ENCODE measurements at places on chromosomes 16 and 17.

DNA sequence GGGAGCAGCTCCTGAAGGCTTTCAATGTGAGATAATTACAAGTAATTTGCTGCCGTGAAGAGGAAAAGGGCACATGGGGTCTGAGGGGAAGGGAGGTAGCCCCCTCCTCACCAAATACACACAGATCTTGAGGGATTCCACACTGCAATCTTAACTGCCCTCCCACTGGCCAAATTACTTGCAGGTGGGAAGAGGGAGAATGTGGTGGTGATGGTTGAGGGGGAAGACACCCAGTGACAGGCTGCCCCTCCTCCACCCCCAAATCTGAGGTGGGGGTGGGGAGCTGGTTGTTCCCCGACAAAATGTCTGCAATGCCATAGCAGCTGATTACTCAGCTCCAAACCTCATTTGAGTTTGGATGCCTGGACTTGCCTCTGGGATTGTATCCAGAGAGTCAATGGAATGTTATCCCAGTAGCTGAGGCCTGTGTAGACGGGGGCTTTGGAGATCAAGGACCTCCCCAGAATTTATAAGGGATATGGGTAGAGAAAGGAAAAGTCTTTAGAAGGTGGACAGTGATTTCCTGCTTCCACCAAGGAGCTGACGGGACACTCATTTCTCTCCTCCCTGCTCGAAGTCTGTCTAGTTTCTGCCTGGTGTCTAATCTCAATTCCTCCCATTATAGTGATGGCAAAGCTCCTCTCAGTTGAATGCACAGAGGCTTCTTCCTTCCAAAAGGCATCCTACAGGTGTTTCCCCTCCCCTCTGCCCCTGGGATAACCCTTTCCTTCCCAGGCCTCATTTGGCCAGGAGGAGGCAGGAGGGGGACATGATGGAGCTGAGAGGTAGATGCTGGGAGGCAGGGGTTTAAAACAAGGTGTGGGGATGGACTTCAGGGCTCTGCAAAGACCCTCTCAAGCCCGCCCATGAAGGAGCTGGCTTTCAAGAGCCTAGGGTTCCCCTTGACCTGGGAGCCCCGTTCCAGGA is 8.7 kb downstream of the DLX4 start:
- no peak for DNase-seq

GRCh38 chr17:73166731-73167581 is 2.1 kb downstream of the SSTR2 start:
- DNase-seq, result no peak

- no peak for DNase-seq
Measured at GRCh38 chr16:85610059-85610445, 3.1 kb upstream of the GSE1 start.

DNA sequence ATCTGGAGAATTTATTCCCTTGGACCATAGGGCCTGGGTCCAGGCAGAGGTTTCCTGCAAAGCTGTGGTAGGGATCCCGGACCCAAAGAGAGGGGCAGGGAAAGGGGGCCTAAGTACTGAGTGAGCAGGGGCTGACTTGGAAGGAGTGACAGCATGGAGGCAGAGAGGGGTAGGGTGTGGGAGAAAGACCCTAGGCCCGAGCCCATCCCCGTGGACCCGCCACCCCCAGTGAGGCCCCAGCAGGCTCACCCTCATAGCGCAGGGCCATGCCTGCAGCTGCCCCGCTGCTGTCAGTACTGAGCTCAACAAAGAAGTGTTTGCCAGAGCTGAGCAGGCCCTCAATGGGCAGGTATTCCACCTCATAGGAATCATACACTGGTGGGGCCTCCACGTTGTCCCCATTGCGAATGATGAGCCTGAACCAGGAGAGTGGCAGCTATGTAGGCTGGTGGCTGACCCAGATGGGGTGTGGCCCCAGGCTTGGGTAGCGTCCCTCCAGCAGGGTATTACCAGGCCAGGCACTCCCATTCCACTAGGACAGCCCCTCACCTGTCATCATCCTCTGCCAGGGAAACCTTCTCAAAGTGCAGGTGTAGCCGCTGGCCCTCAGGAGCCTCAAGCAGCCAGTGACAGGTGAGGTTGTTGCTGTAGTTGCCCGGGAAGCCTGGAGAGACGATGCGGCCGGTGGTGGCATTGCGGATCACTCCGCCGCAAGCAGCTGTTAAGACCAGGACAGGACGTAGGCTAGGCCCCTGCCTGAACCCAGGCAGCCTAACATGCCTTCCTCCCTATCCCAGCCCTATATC is 9.1 kb upstream of the PHF12 start:
- no peak for DNase-seq

DNA sequence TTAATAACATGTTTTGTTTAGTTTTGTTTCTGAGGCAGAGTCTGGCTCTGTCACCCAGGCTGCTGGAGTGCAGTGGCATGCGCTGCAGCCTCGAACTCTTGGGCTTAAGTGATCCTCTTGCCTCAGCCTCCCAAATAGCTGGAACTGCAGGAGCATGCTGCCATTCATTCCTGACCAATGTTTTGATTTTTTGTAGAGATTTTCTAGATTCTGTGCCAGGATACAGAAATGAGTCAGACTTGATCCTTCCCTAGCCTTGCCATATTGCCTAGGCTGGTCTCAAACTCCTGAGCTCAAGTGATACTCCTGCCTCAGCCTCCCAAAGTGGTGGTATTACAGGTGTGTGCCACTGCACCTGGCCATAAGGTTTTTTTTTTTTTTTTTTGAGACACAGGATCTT is 17.7 kb downstream of the TAOK1 start:
- DNase-seq, result no peak

DNA sequence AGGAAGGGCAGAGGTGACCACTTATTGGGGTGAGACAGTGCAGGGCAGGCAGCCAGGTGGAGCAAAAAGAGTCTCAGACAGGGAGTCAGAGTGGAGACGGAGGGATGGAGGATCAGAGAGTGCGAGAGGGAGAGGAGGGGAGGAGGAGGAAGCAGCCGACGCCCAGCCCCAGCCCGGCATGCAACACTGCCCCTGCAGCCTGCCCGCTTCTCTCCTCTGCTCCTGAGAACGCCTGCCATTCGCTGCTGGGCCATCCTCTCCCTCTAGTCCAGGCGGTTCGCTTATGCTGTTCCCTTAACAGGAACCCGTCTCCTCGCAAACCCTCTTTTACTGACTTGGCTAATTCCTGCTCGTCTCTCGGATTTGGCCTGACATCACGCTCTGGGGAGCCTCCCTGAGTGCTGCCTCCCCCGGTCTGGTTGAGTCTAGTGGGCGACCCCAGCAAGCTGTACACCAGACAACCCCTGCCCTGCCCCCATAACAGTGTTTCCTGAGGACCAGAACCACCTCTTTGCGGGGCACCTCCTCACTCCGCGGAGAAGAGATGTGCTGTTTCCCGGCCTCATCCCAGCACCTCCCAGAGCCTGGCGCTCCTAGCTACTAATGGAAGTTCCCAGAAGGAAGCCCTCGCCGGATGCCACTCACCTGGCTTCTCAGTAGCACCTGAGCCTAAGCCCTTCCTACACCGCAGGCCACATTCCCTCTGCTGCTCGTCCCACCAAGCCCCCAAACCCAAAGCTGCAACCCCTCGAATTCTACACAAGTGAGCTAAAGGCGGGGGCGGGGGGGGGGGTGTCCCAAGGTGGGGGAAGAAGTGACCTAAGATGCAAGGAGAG is 61.2 kb upstream of the CCL1 start:
- no peak for DNase-seq

DNA sequence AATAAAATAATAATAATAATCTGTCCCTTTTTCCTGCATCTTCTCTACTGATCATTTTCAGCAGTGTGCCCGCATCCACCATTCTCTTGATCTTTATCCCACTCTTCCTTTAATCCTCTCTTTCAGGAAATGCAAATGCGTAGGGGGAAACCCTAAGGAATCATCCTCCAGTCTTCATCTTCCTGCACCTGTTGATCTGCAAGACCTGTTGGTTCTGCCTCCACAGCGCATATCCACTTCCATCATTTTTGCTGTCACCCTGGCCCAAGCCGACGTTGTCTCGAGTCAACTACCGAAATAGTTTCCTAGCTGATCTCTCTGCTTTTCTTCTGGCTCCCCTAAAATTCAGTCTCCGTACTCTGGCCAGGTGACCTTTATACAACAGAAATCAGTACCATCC is 24.5 kb downstream of the ADORA2B start:
- DNase-seq, result no peak

- DNase-seq, result no peak
Measured at GRCh38 chr16:10266809-10267208, 84.6 kb upstream of the GRIN2A start.

GRCh38 chr17:68462381-68463210 is 5.3 kb upstream of the WIPI1 start:
- peak; percentile 40 for DNase-seq

DNA sequence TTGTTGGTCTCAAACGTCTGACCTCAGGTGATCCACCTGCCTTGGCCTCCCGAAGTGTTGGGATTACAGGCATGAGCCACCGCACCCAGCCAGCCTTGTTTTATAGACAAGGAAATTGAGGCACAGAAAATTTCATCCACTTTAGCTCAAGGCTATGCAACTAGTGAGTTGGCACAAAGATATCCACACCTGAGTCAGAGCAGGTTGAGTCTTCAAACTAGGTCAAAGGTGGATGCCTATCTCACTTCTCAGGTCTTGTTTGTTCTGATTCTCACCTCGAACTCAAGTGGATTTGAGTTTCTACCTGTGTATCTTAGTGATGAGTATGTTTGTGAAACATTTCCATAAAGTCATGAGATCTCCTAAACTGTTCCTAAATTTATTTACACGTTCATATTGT is 35.6 kb upstream of the GAS7 start:
- DNase-seq, result no peak

- no peak for DNase-seq
Measured at GRCh38 chr17:50830994-50831393, 4.4 kb upstream of the WFIKKN2 start.

GRCh38 chr17:7064261-7064660 is 15.8 kb downstream of the CLEC10A start:
- DNase-seq, result no peak

- DNase-seq, result no peak
Measured at GRCh38 chr16:87371261-87371866, 12.2 kb downstream of the FBXO31 start.

DNA sequence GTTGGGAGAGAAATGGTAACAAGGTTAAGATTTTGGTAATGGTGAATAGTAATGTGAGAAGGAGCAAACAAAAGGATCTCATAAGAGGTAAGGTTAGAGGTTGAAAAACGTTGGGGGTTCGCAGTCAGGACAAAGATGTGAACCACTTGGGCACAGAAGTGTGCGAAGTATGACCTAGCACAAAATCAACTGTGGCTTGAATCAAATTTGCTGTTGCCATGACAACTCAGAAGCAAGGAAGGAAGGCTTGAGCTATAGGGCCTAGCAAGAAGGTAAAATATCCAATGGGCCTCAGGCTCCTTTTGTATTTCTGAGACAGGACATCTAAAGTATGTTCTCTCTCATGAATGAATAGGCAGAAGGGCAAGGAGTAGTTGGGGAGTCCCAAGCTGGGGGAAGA is 24.5 kb upstream of the TEKT1 start:
- DNase-seq, result no peak

GRCh38 chr16:73306901-73307413 is 259.0 kb upstream of the ZFHX3 start:
- no peak for DNase-seq

- no peak for DNase-seq
Measured at GRCh38 chr16:66844342-66845079, at the start of gene CA7. Gene CA7, plus strand, starts transcription at chr16:66844414. Its CDS starts 74 bp downstream, at chr16:66844488.

GRCh38 chr17:56826611-56827414 is 6.9 kb downstream of the C17orf67 start:
- DNase-seq, result no peak

DNA sequence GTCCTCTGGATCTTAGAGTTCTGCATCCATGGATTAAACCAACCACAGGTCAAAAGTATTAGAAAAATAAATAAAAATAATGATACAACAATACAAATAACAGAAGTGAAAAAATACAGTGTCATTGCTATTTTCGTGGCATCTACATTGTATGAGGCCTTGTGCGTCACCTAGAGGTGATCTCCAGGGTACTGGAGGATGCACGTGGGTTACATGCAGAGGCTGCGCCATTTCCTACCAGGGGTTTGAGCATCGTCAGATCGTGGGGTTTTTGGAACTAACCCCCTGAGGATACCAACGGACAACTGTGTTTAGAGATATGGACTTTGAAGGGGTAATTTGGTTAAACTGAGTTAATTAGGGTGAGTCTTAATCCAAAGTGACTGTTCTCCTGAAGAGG is 224.7 kb downstream of the ENGASE start:
- DNase-seq, result no peak

DNA sequence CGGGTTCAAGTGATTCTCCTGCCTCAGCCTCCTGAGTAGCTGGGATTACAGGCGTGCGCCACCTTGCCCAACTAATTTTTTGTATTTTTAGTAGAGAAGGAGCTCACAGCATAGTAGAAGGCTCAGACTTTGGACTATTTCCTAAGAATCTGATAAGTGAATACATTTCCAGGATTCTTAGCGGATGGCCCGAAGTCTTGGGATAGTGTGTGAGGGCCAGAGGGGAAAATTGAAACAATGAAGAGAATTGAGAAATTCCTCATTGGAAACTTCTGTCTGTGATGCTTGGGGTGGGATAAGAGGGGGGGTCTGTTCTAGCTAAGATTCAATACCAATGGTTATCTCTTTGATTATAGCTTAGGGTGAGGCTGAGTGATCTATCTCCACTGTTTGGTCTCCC is 183.3 kb downstream of the MSI2 start:
- DNase-seq, result no peak

DNA sequence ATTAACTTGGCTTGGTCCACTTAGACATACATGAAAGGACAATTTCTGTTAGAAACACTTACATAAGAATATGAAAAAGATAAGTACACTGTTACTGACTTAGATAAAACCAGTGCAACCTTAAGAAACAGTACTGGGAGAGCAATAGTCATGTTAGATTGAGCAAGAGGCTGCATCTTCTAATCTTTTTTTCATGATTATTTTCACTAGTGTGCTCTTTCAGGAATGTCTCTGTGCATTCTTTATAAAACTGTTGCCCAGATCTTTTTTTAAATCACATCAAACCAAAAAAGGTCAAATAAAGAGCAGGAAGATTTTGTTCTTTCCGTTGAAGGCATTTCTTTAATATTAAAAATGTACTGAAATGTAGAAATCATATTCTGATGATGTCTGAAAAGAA is 100.7 kb upstream of the AXIN2 start:
- DNase-seq, result no peak

- no peak for DNase-seq
Measured at GRCh38 chr17:22461460-22462145, 769.3 kb downstream of the KCNJ18 start.
